Hematopoietic multipotent progenitor cell treated with erythropoietin and hydrocortisone succinate and interleukin-3 and kit ligand, for 6 days (in vitro differentiated cells): ENCODE measurements at places on chromosomes 2 and 18.

GRCh38 chr2:41489638-41490037 lies 558.2 kb upstream of the PKDCC start:
- DNase-seq, result no peak

DNA sequence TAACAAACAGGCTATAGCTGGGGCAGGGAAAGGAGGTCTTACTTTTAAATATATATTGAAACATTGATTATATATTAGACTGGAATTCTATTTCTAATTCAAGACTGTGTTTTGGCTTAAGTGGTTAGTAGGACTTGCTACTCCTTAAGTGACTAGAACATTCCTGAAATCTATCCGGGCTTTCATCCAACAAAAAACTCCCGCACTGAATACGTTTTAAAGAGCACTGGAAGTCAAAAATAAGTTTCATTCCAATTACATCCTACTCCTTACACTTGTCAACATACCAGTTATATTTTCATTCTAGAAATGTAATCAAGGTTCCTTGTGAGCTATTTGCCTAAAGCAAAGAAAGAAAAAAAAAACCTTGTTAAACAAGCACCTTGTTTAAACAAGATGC lies 204.6 kb downstream of the SP3 start:
- no peak for DNase-seq

GRCh38 chr2:236614551-236614950 lies 44.9 kb downstream of the ACKR3 start:
- no peak for DNase-seq

GRCh38 chr18:38923126-38923525 lies 1357.5 kb upstream of the CELF4 start:
- DNase-seq, result no peak

GRCh38 chr2:17052001-17052400 lies 386.4 kb upstream of the CYRIA start:
- DNase-seq, result no peak

- DNase-seq, result no peak
Measured at GRCh38 chr2:225597911-225598310, 198.4 kb downstream of the NYAP2 start.

DNA sequence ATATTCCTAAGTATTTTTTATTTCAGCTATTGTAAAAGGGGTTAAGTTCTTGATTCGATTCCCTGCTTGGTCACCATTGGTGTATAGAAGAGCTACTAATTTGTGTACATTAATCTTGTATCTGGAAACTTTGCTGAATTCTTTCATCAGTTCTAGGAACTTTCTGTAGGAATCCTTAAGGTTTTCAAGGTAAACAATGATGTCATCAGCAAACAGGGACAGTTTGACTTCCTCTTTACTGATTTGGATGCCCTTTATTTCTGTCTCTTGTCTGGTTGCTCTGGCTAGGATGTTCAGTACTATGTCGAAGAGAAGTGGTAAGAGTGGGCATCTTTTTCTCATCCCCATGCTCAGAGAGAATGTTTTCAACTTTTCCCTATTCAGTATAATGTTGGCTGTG lies 252.7 kb downstream of the NR4A2 start:
- DNase-seq, result no peak

DNA sequence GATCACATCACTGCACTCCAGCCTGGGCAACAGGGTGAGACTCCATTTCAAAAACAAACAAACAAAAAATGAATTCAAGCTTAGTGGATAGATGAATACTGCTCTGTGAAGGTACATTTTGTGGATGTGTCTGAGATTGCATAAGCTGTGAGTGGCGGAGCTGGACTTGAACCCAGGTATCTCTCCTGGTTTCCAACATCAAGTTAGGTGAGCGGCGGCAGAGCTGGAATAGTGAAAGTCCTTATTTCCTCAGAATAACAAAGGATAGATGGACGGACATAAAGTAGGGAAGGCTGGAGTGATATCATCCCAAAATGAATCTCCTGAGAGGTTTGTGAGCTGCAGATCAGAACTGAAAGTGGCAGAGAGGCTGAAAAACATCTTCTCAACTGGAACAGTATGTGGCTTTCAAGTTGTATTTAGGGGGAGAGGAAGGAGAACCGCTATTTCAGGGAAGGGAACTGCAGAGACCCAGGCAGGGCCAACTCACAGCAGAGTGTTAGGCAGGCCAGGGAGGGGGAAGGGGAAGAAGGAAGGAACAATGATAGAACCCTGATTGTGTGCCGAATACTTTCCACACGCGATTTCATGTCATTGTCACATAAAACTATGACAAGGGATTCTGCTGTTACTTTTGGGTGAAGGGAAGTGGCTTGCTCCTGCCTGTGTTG lies 106.2 kb downstream of the LPIN1 start:
- no peak for DNase-seq

- DNase-seq, result no peak
Measured at GRCh38 chr2:181126311-181126868, 146.0 kb downstream of the UBE2E3 start.
